Suprapubic skin (tissue), 4 donors: ENCODE measurements at places on chromosomes 5 and 9. TPM values are rescaled to one million over a fixed set of nuclear protein-coding genes. Genes with fewer than 3 reads are reported as not detected.

- no peak for DNase-seq
Observed at GRCh38 chr5:160359816-160360215, 10.6 kb downstream of the C1QTNF2 start.

GRCh38 chr5:44536650-44537260 is 147.5 kb upstream of the FGF10 start:
- DNase-seq: no peak

DNA sequence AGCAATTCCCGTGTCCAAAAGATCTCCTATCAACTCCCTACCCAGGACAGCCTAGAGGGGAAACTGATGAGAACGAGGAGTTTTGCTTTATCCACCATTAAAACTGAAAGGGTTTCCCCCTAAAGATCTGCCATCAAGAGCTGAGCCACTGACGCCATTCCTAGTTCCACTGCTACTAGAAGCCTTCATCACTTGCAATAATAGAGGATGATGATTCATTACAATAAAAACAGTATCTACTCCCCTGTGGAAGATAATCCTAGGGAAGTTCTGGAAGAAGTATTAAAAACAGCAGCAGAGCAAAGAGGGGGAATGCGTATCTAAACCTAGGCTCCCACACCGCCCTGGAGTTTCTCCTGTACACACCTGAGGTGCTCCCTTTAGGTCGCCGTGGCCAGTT is 394.5 kb downstream of the BNC2 start:
- DNase-seq: no peak

- no peak for DNase-seq
Observed at GRCh38 chr9:109010746-109011145, 2.6 kb downstream of the CTNNAL1 start.

DNA sequence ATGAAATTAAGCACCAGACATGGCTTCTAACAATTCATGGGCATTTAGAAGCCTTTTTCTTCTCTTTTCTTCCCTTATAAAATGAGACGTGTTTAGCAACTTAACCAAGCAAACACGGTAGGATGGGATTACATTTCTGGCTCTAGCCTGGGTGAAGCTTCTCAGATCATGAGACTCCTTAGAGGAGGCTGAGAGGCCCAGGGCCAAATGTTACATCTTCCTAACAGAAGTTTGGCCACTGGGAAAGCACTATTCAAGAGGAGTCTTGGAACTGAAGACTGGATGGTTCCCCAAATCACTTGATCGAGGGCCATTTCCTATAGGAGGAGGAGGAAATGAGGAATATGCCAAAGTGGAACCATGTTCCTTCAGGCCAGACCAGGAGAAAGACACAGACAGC is 1.9 kb downstream of the GABRP start:
- DNase-seq: no peak

DNA sequence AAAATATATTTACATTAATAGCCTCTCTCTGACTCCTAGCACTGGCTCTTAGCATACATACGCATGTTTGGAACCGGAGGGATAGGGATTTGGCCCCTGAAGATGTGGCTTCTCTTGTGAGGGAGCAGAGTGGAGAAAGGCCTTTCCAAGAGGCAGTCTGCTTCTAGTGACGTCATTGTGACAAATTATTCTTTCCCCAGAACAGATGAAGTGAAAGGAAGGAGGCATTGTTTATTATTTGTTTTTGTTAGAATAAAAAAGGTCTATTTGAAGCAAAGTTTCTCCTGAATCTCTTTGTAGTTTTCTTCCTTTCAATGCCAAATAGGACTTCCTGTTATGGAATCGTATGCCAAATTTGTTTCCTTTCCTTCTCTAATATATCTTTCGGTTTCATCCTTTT is 361.6 kb downstream of the ICE1 start:
- DNase-seq: no peak

- no peak for DNase-seq
Observed at GRCh38 chr5:139946440-139946839, 96.7 kb downstream of the NRG2 start.

DNA sequence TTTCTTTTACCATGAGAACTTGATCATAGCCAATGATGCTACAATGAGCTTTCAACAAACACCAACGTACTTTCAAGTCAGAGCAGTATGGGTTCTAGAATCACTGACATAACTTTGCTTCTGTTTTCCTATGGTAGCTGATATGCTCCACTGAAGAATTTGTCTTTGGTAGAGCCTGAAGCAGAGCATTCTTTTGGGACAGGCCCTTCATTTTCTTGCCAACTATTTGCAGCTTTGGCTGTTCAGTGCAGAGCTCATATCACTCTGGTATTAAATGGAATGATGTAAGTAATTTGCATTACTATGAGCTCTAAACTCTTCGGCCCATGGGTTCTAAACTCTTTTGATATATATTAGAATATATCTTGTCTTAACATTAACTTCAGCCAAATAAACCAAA is 51.8 kb upstream of the APC start:
- DNase-seq: no peak

DNA sequence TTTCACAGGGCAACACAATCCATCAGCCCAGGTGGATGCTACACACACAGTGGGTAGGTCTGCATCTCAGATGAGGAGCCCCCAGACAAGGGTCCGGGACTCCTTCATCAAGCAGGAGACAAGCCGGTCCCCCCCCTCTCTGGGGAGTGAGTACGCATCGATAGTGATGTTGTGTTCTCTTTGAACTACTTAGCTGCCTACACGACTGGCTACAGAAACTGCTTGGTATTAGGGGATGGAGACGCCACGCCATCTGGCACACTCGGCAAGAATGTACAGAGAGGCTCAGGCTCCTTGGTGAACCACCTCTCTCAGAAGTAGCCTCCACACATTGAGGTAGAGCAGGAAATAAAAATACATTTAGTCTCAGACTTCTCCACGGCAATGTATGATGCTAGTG is 179.8 kb downstream of the CNTNAP3 start:
- DNase-seq: no peak

The NUTM2F gene
- 0.24 TPM for total RNA-seq

DNA sequence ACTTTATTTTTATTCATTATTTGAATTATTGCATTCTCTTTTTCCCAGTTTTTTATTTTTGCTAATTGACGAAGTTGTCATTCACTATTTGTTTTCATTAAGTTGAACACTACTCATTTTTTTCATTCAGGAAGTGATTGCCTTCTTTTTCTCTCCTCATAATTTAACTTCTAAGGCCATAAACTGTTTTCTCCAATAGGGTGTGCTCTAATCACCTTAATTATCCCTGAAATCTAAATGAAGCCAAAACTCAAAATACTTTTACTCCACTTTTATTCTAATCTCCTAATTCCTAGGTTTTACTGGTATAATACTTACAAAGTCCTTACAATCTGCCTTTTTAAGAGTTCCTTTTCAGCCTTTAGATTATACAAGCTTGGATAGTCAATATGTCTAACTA is 2.9 kb upstream of the OR13C2 start:
- no peak for DNase-seq

- peak; percentile 59 for DNase-seq
Observed at GRCh38 chr9:40884072-40884901, 244.2 kb downstream of the FOXD4L6 start.

The PRLR gene
- total RNA-seq: 16.7 TPM

DNA sequence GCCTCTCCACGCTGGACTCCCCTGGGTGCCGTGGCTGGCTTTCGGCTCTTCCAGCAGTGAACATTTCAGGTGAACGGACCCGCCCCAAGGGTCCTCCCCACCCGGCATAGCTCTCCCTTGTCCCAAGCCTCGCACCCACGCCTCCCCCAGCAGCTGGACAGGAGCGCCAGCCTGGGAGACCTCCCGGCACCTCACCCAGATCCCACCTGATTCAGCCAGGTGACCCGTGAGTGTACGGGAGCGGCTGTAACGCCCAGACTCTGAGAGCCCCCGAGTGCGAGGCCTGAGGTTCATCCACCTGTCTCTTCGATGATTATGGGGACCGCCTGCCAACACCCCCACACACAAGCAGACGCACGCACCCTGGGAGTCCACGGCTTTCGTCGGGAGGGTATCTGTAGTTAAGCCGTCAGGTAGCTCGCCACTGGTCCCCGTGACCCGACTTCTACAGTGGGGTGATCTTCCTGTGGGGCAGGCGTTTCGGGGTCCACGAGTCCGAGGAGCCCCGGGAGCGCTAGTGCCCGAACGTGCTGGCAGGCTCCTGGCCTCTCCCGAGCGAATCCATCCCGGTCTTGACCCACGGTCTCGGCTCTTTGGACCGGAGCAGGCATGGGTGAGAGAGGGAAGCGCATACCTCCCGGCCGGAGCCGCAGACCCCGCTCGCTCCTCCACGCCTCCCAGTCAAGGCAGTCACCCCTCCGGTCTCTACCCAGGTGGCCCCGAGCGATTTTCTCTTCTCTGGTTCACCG is 14.9 kb downstream of the TRIM7 start:
- DNase-seq: peak; percentile 79

- DNase-seq: no peak
Observed at GRCh38 chr9:116859763-116860162, 172.7 kb downstream of the TRIM32 start.

DNA sequence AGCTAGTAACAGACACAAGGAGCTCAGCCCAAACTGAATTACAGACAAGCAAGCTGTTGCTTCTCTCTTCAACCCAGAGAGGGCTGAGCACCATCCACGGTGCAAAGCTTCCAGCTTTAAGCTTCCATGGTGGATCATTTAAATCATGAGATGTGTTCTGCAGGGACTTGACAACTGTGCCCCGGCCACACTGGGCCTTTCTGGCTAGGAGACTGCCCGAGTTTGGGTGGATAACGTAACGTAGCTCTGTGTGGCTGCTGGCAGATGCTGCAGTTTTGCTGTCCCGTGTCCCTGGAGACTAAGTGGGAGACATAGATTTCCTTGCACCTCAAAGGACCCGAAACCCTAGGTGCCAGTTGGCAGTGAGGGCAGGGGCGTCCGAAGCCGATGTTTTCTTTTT is 234.0 kb downstream of the IRX2 start:
- DNase-seq: no peak

GRCh38 chr5:14266686-14267085 is 123.5 kb downstream of the TRIO start:
- no peak for DNase-seq

DNA sequence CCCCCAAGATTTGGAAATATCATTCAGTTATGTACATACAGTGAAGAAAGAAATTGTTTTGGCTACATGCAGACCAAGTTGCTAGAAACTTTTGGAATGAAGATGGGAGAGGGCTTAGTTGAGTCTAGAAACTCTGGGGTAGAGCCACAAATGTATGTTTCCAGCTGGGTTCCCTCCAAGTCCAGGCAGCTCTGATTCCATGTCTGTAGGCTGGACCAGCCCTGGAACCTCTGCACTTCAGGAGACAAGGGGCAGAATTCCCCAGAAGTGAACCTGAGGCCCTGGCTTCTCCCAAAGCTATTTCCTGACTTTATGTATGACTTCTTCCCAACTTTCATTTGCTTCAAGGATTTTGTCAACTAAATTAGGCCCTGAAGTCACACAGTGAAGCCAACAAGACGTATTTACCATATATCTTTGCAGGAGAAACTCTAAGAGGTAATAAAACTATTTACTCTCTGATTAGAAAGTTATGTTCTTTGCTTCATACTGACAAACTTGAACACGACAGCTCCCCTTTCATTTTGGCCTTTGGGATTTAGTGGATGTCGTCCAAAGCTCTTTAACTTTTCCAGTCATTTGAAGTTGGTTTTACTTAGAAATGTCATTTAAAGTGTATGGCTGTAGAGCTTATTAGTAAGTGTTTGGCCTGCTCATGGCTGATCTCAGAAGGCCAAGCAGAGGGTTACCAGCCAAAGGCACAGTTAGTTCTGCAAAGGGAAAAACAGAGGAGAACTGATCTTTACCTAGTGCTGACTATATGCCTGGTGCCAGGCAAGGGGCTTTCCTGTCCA is 152.0 kb upstream of the SLC28A3 start:
- no peak for DNase-seq

DNA sequence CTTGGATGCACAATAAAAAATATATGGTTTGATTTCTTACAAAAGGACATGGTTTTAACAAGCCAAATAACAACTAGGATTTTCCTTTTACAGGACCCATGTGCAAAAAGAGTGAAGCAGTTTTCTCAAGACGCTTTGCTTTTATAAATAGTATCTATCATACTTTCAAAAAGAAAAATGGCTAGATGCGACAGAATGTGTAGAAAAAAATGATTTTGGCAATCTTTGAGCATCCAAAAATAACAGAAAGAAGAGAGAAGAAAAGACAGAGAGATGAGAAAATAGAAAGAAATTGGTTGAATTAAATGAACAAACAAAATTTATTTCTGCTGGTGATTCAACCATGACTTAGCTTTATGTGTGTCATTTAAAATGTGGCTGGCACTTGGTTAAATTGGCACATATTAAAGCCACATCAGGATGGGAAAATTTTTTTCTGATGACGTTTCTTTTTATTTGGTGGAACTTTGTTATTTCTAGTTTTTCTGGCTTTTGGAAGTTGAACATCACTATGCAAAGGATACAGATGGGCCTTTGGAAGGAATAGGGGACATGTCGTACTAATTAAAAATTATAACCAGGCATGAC is 35.6 kb upstream of the NREP start:
- DNase-seq: no peak

The SHOC1 gene
- total RNA-seq: 0.91 TPM

The C5orf22 gene
- total RNA-seq: 13.6 TPM

- no peak for DNase-seq
Observed at GRCh38 chr5:67305913-67306710, 109.5 kb upstream of the CD180 start.

The DIAPH1 gene
- total RNA-seq: 94.4 TPM

DNA sequence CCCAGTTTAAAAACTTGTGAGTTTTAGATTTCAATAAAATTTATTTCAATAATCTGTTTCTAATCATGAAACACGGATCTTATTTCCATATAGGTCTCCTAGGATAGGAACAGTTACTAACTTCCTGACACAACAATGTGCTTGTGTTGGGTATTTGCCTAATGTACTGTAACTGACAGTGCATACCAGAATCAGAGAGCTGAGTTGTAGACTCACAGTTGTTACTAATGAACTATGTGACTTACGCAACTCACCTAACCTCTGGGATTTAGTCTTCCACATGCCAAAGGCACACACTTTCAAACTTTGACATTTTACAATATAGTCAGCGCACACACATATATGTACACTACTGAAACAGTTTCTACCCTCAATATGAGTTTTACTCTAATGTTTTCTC is 77.7 kb downstream of the HOMER1 start:
- DNase-seq: no peak

DNA sequence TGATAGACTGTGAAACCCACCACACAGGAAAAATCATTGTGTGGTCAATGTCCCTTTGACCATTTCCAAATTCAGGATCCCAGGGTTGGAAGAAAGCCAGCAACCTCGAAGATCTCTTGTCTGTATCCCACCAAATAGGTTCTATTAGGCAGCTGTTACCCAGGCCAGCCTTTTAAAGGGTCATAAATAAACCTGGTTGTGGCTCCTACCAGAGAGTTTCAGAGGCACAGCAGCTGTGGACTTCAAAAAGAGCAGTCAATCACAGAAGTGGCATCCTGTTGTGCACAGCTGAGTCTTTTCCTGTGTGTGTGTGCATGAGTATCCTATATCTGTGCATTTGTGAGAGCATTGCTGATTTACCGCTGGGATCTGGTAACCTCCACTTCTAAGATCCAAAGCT is 23.7 kb upstream of the OR2S2 start:
- DNase-seq: no peak

GRCh38 chr9:105879181-105879580 is 184.8 kb downstream of the TMEM38B start:
- no peak for DNase-seq

The INSYN2B gene
- 0.53 TPM for total RNA-seq

The LOX gene
- total RNA-seq: 20.2 TPM
